ENCODE measurements at places on chromosomes 4 and X. TPM values are rescaled to one million over a fixed set of nuclear protein-coding genes. Genes with fewer than 3 reads are reported as not detected.

DNA sequence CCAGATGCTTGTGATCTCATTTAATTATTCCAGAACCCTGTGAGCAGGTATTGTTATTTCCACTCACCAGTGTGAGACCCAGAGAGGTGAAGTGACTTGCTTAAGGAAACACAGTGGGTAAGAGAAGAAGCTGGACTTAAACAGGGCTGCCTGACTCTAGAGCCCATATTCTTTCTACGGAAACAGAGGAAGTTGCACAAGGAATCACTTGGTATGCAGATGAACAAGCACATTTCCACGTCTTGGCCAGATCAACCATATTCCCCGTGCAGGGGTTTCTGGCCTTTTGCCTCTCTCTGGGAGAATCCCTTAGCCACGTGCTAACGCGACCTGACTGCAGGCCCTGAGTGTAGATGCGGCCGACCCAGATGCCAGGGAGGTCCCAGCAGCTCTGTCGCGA lies 195.5 kb upstream of the ATP6AP2 start:
- peaks cover 2% of the 10 kb centered on the region for H3K4me1 ChIP-seq
- no peak for DNase-seq
- no peak overlapping the region for H3K4me3 ChIP-seq
- no peak overlapping the region for H3K27ac ChIP-seq
- no peaks in the 10 kb centered on the region for H3K27me3 ChIP-seq

DNA sequence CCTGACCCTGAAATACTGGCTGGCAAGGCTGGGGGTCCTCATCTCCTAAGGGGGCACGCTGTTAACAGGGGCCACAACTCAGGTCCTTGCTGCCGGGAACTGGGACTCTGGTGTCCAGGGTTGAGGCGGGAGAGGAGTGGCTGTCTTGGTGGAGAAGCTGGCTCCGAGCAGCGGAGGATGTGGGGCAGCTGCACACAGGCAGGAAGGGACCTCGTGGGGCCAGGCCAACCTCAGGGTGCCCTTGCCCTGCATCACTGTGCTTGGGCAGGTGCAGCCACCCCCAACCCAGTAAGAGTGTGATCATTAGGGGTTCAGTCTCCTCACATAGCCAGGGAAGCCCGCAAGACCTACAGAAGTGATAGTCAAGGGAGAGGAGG lies 12.6 kb upstream of the PDE6B start:
- no peaks in the 10 kb centered on the region for H3K36me3 ChIP-seq
- H3K27ac ChIP-seq = no peak overlapping the region
- H3K27me3 ChIP-seq = peaks cover 6% of the 10 kb centered on the region
- H3K4me1 ChIP-seq = no peaks in the 10 kb centered on the region
- H3K4me3 ChIP-seq = no peak overlapping the region
- no peak for DNase-seq

- H3K27ac ChIP-seq = peak overlapping the region; percentile 63
- H3K36me3 ChIP-seq = peaks cover 20% of the 10 kb centered on the region
- H3K4me1 ChIP-seq = peaks cover 31% of the 10 kb centered on the region
- H3K4me3 ChIP-seq = peak overlapping the region; percentile 92
These were observed 499 bp upstream of the NFXL1 start for GRCh38 chr4:47914926-47915237.

Gene PGAM4
- total RNA-seq = not detected

Gene C4orf36
- not detected for total RNA-seq

Gene GSX2
- total RNA-seq = not detected

DNA sequence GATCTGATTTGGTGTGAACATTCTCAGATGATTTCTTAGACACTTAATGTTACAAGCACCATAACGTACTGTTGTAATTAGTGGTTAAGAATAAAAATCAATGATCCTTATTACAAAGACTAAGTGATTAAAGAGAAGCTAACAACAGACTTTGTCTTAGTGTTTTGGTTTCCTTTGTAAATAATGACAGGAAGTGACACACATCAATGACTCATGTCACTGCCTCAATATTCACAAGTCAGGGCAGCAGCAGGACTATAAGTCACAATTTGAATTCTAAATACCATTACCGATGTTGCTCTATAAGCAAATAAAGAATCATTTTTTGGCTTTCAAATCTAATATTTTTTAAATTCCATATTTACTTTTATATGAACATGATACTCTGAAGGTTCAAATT lies 115.8 kb upstream of the FAT4 start:
- DNase-seq = no peak
- no peaks in the 10 kb centered on the region for H3K36me3 ChIP-seq
- no peaks in the 10 kb centered on the region for H3K27me3 ChIP-seq

DNA sequence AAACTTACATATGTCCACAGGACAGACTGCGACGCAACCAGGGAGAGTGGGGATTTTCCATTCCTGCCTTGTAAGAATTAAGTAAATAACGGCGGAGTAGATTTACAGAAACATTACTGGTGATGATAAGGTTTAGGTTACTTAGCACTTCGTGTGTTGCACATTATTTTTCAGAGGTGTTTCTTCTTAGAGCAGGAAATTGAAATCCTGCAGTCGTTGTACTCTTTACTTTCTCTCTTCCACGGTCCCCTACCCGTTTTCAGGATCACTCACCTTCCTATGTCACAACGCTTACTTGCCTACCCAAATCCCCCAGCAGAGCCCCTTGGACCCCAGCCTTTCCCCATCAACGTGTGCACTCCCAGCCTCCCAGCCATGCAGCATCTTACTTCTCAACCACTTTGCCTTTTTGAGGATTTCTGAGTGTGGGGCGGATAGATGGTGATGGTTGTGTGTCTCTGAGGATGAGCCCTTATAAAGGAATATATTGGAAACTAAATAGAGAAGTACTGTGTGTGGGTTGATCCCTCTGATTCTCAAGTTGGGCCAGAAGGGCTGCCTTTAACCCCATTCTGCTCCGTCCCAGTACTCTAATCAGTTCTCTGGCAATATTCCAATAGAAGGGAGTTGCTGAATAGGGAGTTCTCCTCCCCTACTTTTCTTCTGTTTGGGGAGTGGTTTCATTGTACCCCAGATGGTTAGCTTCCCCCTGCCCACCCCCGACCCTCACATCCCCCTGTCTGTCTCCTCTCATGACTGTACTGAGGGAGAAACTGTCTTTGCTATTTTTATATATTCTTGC lies 1.6 kb downstream of the MID2 start:
- H3K4me3 ChIP-seq = peak overlapping the region; percentile 70
- no peak for DNase-seq
- H3K4me1 ChIP-seq = peaks cover 20% of the 10 kb centered on the region
- no peak overlapping the region for H3K27ac ChIP-seq
- peaks cover 3% of the 10 kb centered on the region for H3K27me3 ChIP-seq

DNA sequence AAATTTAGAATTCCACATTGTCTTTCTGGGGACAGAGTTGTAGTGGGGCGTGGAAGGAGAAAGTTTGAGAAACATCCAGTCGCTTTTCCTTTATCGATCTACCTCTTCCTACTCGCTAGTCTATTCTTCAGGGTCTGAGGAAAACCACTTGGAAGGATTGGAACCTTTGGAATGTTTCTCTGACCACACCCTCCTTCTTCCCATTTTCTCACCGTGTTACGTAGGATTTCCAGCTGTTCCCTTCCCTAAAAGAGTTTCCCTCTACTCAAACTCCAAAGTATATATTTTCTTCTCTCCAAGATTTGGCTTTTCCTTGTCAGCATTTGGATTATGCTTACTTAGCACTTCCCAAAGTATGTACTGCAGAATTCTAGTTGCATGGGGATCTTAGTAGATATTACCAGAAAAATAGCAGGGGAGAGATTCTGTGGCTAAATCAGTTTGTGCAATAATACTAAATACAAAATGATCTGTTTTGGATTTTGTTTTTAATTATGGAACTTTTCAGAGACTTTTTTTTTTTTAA lies 4.9 kb downstream of the ENPEP start:
- DNase-seq = no peak
- H3K27ac ChIP-seq = no peak overlapping the region
- H3K36me3 ChIP-seq = no peaks in the 10 kb centered on the region
- H3K4me1 ChIP-seq = no peaks in the 10 kb centered on the region

DNA sequence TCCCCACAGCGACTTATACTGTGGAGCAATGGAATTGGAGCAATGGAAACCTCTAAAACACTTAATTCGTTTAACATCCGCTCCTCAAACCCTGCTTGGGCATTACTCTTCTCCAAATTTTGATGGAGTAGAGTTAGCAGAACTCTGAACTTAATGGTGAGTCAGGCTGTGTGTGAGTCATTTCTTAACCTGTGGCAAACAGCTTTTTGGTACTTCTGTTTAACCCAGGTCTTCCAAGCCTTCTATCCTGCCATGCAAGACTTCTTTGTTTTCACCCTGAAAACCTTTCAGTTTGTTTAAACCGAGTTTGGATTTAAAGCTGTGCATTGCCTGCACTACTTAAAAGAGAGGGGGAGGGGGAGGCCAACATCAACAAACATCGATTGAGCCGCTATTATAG lies 3.6 kb upstream of the AMOT start:
- no peak overlapping the region for H3K27ac ChIP-seq
- peak overlapping the region; percentile 20 for H3K4me3 ChIP-seq
- peaks cover 20% of the 10 kb centered on the region for H3K4me1 ChIP-seq
- DNase-seq = no peak

GRCh38 chr4:148574911-148575310 lies 132.7 kb upstream of the NR3C2 start:
- no peaks in the 10 kb centered on the region for H3K4me1 ChIP-seq
- DNase-seq = no peak
- H3K27ac ChIP-seq = no peak overlapping the region
- no peaks in the 10 kb centered on the region for H3K36me3 ChIP-seq

Gene CLDN2
- total RNA-seq = not detected

DNA sequence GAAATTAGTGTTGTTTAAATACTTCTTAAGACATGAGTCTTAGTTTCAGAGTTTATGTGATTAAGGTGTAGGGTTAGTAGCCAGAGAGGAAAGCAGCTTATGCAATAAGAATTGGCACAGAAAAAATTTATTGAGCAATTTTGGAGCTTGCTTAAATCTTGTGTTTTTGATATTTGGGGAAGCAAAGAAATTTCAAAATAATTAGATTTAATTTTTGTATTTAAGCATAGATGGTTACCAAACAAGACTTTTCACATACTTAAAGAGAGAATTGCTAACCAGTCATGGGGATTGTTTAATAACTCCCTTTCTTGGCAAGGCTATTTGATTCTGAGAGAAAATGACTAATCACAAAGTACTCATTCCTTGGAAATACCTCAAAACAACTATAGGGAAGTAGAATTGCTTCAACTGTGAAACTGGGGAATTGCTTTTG lies 202.0 kb upstream of the GRID2 start:
- no peaks in the 10 kb centered on the region for H3K4me1 ChIP-seq
- no peak for DNase-seq
- no peak overlapping the region for H3K27ac ChIP-seq
- H3K4me3 ChIP-seq = no peak overlapping the region

DNA sequence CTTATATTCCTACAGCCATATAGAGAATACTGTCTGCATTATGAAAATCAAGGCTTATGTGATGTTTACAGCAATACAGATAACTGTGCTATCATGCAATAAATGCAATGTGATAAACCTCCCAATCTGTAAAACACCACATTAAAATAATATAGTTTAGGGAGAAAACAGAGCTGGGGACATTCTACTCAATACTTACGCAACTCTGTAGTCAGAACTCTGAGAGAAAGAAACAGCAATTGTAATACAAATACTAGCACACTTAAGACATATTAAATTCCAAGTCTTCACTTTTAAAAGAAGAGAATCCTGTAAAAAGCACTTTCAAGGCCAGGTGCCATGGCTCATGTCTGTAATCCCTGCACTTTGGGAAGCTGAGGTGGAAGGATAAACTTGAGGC lies 61.4 kb downstream of the ANKRD17 start:
- H3K27me3 ChIP-seq = no peaks in the 10 kb centered on the region
- no peak for DNase-seq
- no peak overlapping the region for H3K4me3 ChIP-seq
- peaks cover 15% of the 10 kb centered on the region for H3K4me1 ChIP-seq
- peaks cover 20% of the 10 kb centered on the region for H3K36me3 ChIP-seq

Gene NUDT9
- 8.1 TPM for total RNA-seq

DNA sequence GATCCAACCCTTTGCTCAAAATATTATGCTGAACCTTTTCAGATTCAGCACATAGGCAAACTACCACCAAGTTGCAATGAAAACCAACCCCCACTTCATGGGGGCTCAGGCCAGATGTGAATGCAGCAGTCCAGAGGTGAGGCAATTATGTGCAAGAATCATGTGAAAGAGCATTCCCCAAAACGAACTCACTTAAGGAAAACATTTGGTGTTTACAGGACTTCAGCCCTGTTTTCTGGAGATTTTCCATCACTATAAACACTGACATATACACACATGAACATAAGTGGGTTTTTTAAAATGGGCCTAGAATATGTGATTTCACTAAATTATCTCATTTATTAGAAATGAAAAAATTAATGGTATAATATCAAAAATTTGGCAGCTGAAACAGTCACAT lies 31.5 kb downstream of the BMP3 start:
- H3K4me1 ChIP-seq = no peaks in the 10 kb centered on the region
- H3K27me3 ChIP-seq = peaks cover 33% of the 10 kb centered on the region
- DNase-seq = no peak
- H3K36me3 ChIP-seq = no peaks in the 10 kb centered on the region

Gene MTNR1A
- not detected for total RNA-seq

Gene CYSLTR1
- 1.3 TPM for total RNA-seq

GRCh38 chr4:95761871-95762270 lies 78.0 kb upstream of the PDHA2 start:
- H3K4me3 ChIP-seq = no peak overlapping the region
- no peaks in the 10 kb centered on the region for H3K27me3 ChIP-seq
- no peak overlapping the region for H3K27ac ChIP-seq

Gene XKRX
- total RNA-seq = 0.12 TPM

Gene PCDH11X
- not detected for total RNA-seq

Gene DIPK2B
- total RNA-seq = not detected

DNA sequence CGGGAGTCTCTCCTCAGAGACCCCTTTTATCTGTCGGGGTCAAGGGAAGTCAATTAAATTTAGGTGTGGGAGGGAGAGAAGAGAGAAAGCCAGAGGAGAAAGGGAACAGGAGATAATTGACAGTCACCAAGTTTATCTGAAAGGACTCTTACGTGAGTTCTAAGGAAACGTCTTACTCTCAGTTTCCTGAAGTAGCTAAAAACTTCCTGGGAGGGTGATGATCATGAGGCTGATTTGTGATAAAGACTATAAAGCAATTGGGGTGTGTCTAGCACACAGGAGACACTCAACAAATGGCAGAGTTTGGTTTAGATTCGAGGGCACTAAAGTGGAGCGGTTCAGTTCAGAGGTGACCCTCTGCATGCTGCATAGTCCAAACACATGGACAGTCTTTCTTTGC lies 254.1 kb downstream of the FBXW7 start:
- H3K4me1 ChIP-seq = peaks cover 2% of the 10 kb centered on the region
- no peak for DNase-seq
- no peak overlapping the region for H3K27ac ChIP-seq
- no peaks in the 10 kb centered on the region for H3K27me3 ChIP-seq
- no peak overlapping the region for H3K4me3 ChIP-seq

All from activated CD8-positive, alpha-beta memory T cell treated with anti-CD3 and anti-CD28 coated beads, Interleukin-2, amount 10 ng/mL, durations not matched to agents 7 days and 5 days (primary cell).